Stimulated activated naive CD8-positive, alpha-beta T cell treated with anti-CD3 and anti-CD28 coated beads, Interleukin-15, Interleukin-2, amounts not matched to agents 100 U/mL and 50 U/mL, for 24 hours (primary cell): ENCODE measurements at places on chromosomes 6 and 20.
A peak's percentile ranks its signal among the peaks of the same experiment; 100 is the strongest.

DNA sequence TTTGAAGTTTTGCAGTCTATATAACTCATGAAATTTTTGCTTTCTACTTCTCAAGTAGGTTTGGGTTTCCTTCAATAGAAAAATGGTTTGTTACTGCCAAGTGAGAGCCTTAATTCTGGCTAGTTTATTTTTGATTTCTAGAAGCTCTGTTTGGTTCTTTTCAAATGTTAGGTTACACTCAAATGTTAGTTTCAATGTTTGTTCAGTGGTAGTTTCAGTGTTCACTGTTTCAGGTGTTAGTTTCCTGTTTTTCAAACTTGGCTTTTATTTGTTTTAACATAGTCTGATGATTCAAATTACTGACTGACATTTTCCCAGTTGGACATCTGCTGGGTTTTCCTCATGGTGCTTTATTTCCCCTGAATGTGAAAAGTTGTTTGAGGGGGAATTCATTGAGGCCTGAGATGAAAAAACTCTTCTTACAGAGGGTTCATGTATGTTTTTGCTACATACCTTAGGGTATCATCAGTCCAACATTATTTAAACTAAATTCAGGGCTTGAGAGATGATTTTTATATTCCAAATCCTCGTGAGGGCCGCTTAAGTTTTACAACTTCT is 189.0 kb downstream of the JARID2 start:
- no peak for DNase-seq

- no peak for DNase-seq
Observed at GRCh38 chr6:21085211-21085610, 508.3 kb upstream of the SOX4 start.

GRCh38 chr20:40488401-40488800 is 200.6 kb downstream of the MAFB start:
- no peak for DNase-seq

GRCh38 chr6:113496166-113496565 is 361.0 kb upstream of the MARCKS start:
- DNase-seq = no peak

DNA sequence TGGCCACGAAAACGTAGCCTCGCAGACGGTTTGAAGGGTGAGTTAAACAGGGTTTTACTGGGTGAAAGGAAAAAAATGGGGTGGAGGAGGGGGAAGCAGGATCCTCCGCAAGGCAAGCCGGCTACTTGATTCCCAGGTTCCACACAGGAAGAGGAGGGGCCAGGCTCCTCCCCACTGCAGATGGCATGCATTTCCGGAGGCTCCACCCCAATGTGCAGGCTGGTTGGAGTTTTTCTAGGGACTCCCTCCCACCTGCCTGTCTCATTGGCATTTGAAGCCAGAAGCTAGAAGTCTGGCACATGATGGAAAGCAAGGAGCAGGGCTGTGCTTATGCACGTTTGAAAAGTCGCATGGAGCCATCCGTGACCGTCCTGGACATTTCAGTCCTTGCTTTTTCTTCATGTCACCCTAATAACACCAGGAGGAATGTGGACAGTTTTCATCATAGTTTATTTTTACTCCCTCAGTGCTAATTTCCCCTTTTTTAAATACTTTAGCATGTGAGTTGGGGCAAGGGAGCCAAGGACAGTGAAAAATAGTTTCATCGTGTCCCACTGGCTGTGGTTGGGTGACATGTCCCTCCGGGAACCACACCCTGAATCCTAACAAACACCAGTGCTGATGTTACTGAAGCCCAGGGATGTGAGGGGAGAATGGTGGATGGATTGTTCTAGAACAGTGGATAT is 100.1 kb upstream of the INSM1 start:
- DNase-seq = no peak

GRCh38 chr6:14953836-14954235 is 292.0 kb upstream of the JARID2 start:
- DNase-seq = no peak

- DNase-seq = no peak
Observed at GRCh38 chr6:168640768-168641167, 199.8 kb downstream of the SMOC2 start.

DNA sequence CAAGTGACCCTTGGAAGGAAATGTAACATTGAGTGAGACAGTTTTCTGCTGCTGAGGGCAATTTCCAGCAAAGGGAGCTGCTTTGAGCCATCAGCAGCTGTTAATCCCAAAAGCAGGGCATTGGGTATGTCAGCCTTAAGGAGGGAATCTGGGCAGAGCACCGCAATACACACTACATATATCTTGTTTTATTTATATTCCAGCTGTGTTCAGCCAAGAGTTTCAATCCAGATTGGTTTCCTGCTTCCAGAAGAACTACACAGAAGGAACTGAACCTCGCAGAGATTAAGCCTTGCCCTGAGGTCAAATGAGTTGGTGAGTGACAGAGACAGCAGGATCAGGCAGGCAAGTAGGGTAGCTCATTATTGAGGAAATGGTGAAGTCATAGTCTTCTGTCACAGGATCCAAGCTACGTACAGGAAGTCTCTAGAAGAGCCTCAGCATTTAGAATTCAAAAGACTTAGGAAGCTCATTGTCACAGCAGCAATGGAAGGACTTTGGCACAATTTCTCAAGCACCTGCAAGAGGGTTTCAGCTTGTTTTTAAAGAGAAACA is 109.9 kb upstream of the HEY2 start:
- no peak for DNase-seq

DNA sequence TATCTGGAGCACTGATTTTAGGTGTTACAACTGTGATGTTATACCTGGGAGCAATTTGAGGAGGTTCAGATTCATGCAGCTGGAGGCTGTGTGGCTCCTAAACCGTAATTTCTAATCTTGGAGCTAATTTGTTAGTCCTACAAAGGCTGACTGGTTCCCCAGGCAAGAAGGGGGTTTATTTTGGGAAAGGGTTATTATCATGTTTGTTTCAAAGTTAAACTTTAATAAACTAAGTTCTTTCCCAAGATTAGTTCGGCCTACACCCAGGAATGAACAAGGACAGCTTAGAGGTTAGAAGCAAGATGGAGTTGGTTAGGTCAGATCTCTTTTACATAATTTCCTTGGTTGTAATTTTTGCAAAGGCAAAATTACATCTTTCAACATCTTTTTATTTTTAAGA is 135.8 kb downstream of the MYO6 start:
- no peak for DNase-seq

- no peak for DNase-seq
Observed at GRCh38 chr6:150666071-150666470, 66.4 kb downstream of the PLEKHG1 start.

- no peak for DNase-seq
Observed at GRCh38 chr6:123908797-123909196, 105.1 kb downstream of the NKAIN2 start.

GRCh38 chr20:49675368-49676151 is 38.1 kb downstream of the B4GALT5 start:
- DNase-seq = no peak

- no peak for DNase-seq
Observed at GRCh38 chr20:53003420-53004154, 31.4 kb downstream of the TSHZ2 start.

GRCh38 chr20:32470025-32470861 is 112.1 kb downstream of the ASXL1 start:
- DNase-seq = peak; percentile 22
